ENCODE measurements at places on chromosomes 1 and 21.
A peak's percentile ranks its signal among the peaks of the same experiment; 100 is the strongest.

- no peaks in the 10 kb centered on the region for H3K36me3 ChIP-seq
- DNase-seq, result peak; percentile 17
- peaks cover 39% of the 10 kb centered on the region for H3K27me3 ChIP-seq
- no peak overlapping the region for H3K27ac ChIP-seq
Measured at GRCh38 chr1:152182431-152182830, 23.4 kb upstream of the RPTN start.

GRCh38 chr1:95197616-95198252 lies 36.3 kb upstream of the RWDD3 start:
- no peaks in the 10 kb centered on the region for H3K27me3 ChIP-seq
- peak overlapping the region; percentile 56 for H3K27ac ChIP-seq
- peak overlapping the region; percentile 17 for H3K4me3 ChIP-seq
- peak; percentile 9 for DNase-seq
- peaks cover 15% of the 10 kb centered on the region for H3K4me1 ChIP-seq

GRCh38 chr1:4086921-4087320 lies 186.8 kb upstream of the C1orf174 start:
- H3K4me3 ChIP-seq, result no peak overlapping the region
- no peak overlapping the region for H3K27ac ChIP-seq

GRCh38 chr1:6109688-6110087 lies 64.0 kb downstream of the KCNAB2 start:
- peaks cover 70% of the 10 kb centered on the region for H3K27me3 ChIP-seq
- DNase-seq, result no peak
- no peaks in the 10 kb centered on the region for H3K4me1 ChIP-seq
- H3K36me3 ChIP-seq, result no peaks in the 10 kb centered on the region
- no peak overlapping the region for H3K4me3 ChIP-seq
- H3K27ac ChIP-seq, result no peak overlapping the region

DNA sequence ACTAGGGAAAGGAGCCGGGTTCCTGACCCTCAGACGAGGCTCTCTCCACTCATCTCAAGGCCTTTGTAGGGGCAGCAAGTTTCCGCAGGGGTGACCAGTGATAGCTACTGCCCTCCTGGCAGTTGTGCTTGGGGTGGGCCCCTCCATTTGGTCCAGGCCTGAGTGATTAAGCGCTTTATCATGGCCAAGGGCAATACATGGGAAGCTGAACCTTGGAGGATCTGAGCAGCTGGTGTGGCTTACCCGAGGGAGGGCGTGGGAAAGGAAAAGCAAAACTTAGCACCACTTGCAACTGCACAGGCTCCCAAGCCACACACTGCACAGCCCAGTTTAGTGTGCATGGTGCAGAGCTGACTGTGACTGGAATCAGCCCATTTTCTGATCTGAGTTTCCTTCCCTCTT lies 47.8 kb downstream of the GADD45A start:
- peaks cover 18% of the 10 kb centered on the region for H3K4me1 ChIP-seq
- H3K36me3 ChIP-seq, result peaks cover 20% of the 10 kb centered on the region
- no peak for DNase-seq
- no peak overlapping the region for H3K27ac ChIP-seq
- H3K4me3 ChIP-seq, result no peak overlapping the region
- H3K27me3 ChIP-seq, result no peaks in the 10 kb centered on the region

- H3K27ac ChIP-seq, result no peak overlapping the region
- H3K36me3 ChIP-seq, result no peaks in the 10 kb centered on the region
- no peak overlapping the region for H3K4me3 ChIP-seq
- H3K4me1 ChIP-seq, result peaks cover 9% of the 10 kb centered on the region
- H3K27me3 ChIP-seq, result no peaks in the 10 kb centered on the region
Measured at GRCh38 chr1:74869702-74870101, 136.8 kb downstream of the TYW3 start.

DNA sequence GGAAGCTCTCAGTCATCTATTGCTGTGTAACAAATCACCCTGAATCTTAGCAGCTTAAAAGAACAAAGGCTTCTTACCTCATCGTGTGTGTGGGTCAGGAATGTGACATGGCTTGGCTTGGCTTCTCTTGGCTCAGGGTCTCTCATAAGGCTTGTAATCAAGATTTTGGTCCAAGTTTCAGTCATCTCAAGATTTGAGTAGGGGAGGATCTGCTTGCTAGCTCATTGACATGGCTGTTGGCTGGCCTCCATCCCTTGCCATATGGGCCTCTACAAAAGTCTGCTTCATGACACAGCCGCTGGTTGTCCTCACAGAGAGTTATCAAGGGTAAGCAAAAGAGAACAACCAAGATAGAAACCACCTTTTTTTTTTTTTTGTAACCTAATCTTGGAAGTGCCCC lies 207.7 kb downstream of the PTPRC start:
- H3K4me1 ChIP-seq, result peaks cover 2% of the 10 kb centered on the region
- no peak for DNase-seq
- H3K36me3 ChIP-seq, result peaks cover 43% of the 10 kb centered on the region
- no peak overlapping the region for H3K4me3 ChIP-seq
- no peak overlapping the region for H3K27ac ChIP-seq
